GM12865 (cell line): ENCODE measurements at places on chromosomes 3 and 15.

DNA sequence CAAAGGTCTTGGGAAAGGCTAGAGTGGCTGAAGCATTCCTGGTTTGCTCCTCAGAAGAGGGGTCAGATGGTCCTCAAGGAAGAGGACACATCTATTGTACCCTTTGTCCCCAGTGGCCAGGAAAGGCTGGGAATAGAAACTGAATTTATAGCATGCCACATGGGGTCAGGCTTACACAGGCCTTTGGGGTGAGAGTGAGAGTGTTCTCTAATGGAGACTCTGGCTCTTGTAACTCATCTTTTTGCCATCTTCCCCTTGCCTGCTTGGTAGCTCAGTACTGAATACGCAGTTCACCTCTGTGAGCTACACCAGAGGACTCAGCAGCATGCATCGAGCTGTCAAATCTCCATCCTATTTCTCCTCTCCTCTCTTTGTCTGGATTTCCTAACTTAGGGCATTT lies 87.5 kb downstream of the ATP2B2 start:
- DNase-seq = peak; percentile 5

GRCh38 chr3:161035711-161036110 lies 69.4 kb downstream of the B3GALNT1 start:
- no peak for DNase-seq

DNA sequence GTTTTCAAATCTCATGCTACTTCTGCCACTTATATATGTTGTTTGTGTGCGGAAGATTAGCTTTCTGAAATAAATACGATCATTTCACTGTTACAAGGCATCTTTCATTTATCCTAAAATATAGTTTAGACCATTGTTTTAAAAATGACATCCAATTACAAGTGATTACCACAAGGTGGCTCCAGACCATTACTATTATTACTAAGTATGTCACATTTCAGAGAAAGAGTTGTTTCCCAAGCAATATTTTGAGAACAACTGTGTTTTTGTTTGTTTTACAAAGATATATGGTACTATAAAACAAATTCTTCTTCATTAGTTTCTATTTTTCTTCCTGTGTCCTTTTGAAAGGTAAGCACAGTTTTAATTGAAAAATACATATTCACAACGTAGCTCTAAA lies 136.0 kb upstream of the RAP2B start:
- peak; percentile 44 for DNase-seq

- DNase-seq = no peak
These were observed 244.2 kb upstream of the ST8SIA2 start for GRCh38 chr15:92149465-92149864.

DNA sequence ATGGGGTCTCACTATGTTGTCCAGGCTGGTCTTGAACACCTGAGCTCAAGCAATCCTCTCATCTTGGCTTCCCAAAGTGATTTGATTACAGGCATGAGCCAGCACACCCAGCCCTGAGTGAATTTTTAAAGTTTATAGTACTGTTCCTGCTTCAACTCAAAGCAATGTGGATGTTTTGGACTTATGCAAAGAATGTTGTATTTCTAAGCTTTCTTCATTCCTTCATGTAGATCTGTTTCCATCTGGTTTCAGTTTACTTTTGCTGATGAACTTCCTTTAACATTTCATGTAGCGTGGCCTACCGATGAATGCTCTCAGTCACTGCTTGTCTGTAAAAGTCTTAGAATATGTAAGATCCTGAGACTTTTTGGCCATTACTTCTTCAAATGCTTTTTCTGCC lies 23.2 kb downstream of the NRG4 start:
- DNase-seq = no peak

DNA sequence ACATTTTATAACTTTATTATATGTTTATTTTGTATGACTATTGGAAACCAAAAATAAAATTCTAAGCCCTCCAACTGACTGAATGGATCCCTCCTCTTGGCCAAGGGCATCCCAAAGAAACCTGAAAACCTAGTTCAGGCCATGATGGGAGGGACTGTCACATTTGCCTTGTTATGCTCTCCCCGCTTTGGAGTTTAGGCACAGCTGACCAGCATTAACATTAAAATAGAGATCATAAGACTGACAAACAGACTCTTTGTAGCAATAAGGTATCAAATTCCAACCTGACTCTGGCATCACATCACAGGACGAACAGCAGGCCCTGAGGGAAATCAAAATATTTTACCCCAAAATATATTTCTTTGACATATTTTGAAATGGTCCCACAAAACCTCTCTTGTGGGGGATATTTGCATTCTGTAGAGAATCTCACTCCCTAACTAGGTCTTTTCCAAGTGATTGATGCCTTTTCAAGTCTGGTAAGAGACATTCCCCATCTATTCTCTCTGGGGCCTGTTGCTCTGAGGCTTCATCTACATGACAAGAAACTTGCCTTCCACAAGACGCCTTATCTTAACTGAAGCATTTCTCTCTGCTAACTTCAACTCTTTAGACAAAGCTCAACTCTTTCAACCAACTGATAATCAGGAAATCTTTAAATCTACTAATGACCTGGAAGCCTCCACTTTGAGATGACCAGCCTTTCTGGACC lies 81.8 kb upstream of the PRR23E start:
- DNase-seq = no peak

- no peak for DNase-seq
These were observed 81.2 kb upstream of the THBS1 start for GRCh38 chr15:39499681-39500080.

DNA sequence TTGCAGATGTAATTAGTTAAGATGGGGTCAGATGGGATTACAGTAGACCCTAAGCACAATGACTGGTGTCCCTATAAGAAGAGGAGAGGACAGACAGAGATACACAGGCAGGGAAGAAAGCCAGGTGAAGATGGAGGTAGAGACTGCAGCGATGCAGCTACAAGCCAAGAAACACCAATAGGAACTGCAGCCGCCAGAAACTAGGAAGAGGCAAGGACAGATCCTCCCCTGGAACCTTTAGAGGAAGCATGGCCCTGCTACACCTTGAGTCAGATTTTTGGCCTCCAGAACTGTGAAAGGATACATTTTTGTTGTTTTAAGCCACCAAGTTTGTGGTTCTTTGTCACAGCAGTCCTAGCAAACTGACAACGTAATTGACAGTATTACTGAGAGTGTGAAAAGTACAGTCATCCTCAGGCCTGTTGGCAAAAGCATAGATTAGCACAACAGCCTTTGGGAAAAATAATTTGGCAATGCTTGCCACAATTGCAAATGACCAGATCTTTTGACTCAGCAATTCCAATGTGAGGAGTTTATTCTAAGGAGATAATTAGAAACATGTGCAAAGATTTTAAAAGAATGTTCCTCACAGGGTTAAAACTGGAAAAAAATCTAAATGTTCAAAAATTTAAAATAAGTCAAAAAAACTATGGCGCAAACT lies 82.6 kb upstream of the TJP1 start:
- DNase-seq = no peak

GRCh38 chr15:28918141-28918983 lies 32.6 kb downstream of the APBA2 start:
- no peak for DNase-seq

DNA sequence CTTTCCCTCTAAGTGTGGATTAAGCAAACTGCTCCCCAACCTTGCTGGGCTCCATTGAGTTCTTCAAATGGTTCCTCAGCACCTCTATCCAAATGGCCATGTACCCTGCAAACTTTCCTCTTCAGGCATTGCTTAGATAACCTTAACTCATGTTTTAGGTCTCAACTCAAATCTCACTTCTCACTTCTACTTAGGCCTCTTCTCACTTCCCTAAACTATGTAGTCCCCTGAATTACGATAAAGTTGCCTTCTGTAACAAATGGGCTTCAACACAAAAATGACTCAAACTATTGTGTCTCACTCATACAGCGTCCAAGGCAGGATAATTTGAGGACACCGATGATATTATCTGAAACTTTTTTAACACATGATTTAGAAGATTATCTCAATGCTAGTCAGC lies 62.4 kb upstream of the STAC start:
- no peak for DNase-seq

DNA sequence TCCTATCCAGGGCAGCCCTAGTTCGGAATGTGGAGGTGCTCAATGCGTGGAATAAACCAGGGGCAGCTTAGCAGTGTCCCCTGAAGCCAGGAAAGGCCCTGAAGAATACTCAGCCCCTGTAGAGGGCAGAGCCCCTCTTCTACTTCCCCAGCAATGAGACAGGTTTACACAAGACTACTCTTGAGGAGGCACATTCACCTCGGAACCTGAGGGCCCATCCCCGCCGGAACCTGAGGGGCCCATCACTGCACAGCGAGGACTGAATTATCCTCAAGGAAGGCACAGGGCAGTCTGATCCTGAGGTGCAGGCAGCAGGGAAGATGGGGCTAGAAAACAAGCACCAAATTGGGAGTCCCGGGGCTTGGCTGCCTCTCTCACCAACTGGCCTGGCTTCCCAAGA lies 22.2 kb downstream of the CCDC13 start:
- DNase-seq = no peak

- no peak for DNase-seq
These were observed 17.1 kb downstream of the ISG20 start for GRCh38 chr15:88655800-88656488.

- no peak for DNase-seq
These were observed 41.9 kb downstream of the GPD1L start for GRCh38 chr3:32148351-32148750.

DNA sequence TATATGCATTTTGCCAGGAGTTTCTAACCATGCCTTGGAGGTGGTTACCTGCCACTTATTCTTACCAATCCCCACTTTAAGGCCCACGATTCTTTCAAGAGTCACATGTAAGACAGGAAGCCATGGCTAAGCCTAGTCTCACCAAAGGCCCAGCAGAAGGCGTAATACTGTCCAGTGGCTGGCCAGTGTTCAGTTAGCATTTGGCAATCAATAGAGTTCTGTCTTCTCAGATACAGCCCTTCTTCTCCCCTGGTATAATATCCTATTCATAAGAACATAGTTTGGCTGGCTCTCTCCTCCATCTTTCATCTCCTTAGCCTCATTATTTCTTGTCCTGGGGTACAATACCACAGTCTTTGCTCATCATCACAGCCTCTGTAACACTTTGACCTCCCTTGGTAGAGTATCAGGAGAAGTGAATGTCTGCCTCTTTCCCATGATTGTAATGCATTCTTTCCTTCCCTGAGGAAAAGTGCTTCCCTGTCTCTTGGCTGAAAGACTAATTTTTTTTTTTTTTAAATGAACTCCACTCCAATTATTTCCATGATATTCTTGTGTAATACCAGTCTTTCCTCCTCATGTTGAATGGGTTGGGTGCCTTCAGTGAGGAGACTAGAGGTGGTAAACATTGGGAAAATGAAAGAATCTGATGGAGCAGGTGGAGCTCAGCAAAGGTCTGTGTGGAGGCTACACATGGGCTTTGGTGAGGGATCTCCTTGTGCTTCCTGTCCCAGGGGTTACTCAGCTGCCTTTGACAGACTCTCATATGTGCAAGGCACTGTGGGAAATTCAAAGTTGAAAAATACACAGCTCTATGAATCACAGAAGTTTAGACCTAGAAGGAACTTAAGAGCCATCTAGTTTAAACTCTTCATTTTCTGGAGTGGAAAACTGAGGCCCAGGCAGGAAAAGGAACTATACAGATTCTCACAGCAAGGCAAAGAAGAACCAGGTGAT lies 218.2 kb downstream of the P3H2 start:
- DNase-seq = no peak

DNA sequence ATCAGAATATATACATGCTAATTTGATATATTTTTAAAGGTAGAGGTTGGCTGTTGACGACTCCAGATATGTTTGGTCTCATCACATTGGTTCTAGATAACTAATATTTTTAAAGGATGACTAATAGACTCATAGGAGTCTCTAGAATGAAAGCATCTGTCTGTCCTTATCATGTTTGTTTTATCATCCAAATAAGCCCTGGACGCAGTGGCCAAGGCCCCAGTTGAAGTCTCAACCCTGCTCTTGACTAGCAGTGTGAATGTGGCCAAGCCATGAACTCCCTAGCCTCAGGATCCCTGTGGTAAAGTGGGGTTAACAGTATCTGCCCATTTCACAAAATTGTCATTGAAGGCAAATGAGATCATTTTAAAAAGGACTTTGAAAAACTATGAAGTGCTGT lies 53.6 kb downstream of the ABHD2 start:
- no peak for DNase-seq

GRCh38 chr3:124504332-124505059 lies 225.8 kb upstream of the UMPS start:
- no peak for DNase-seq

- DNase-seq = no peak
These were observed 19.1 kb upstream of the SEC13 start for GRCh38 chr3:10340046-10340445.

GRCh38 chr3:141151439-141151838 lies 80.2 kb upstream of the PXYLP1 start:
- no peak for DNase-seq

- no peak for DNase-seq
These were observed 1.2 kb upstream of the SPICE1 start for GRCh38 chr3:113516115-113516505.

DNA sequence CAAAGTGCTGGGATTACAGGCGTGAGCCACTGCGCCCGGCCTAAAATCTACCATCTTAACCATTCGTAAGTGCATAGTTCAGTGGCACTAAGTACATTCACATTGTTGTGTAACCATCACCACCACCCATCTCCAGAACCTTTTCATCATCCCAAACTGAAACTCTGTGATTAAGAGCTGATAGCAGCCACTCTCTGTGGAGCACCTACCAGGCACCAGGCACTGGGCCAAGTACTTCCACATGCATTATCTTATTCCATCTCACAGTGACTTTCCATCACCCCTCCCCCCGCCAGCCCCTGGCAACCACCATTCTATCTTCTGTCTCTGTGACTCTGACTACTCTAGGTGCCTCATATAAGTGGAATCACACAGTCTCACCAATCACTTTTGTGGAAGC lies 2.3 kb upstream of the INSYN1 start:
- no peak for DNase-seq

DNA sequence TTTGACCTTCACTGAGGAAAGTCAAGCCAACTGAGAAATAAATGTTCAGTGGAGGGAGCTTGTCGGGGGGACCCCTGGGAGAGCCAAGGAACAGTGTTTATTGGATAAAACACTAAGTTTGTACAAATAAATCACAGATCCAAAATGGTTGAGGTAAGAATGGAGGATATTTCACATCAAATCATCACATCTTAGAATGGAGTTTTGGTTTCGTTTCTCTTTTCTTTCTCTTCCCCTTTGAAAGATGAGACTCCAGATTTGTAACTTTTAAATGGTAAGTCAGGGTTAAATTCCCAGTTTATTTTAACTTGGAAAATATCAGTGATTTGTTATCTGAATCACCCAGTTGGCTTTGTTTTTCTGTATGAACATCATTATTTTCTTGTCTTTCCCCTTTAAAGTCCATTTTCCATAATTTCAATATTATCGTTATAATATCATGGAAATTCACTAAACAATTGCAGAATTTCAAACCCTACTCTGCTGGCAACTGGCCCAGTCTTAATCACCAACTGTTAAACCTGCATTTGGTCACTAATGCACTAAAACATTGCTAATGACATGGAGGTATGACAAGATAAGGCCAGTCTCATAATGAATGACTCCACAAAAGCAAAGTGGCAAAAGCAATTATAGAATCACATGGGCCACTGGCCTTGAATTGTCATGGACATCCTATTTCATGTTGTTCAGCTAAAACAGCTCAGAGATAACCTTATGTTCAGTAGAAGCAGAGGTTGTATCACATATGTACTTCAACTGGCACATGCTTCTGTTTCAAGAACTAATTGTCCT lies 295.1 kb downstream of the SHOX2 start:
- no peak for DNase-seq

GRCh38 chr3:132325103-132325606 lies 7.9 kb downstream of the ACP3 start:
- DNase-seq = peak; percentile 4

GRCh38 chr3:35678643-35679161 lies 39.4 kb downstream of the ARPP21 start:
- DNase-seq = no peak
